ENCODE measurements at places on chromosomes 3 and 15.

- peak; percentile 72 for DNase-seq
These were observed 67.8 kb downstream of the UBP1 start for GRCh38 chr3:33372218-33373081.

DNA sequence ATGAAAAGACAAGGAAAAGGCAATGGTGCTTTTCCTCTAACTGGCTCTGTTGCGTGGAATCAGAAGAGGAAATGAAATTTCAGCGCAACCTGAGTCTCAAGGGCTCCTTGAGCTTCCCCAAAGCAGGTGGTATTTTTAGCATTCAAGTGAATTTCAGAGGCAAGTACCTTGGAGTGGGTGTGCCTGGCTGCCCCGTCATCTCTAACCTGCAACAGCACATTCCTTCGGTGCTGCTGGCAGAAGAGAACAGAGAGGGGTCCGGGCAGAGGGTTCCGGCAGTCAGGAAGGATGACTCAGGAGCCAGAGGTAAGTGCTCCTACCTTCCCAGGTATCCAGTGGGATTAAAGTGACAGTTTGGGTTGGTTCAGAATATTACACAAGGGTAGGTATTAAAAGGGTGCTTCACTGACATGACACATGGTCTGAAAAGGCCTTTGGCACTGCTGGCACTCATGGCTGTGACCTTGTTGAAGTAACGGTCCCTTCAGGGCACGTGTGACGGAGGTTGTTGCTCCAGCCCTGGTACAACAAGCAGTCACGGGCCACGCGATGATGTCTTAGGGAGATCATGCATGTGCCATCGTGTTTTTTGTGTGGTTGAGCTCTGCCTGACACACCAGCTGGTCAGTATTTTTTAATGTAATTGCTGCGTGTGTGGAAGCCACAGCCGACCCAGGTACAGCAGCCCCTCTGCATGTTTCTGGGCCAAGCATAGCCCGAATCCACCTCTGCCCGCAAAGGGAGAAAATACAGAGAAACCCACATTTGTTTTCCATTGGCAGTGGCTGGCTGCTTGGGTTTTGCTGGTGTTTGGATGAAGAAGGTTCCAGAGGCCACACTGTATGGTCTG, 75.7 kb downstream of the LRRK1 start:
- no peak for DNase-seq

GRCh38 chr3:107846279-107846852, 244.5 kb downstream of the CD47 start:
- peak; percentile 52 for DNase-seq

DNA sequence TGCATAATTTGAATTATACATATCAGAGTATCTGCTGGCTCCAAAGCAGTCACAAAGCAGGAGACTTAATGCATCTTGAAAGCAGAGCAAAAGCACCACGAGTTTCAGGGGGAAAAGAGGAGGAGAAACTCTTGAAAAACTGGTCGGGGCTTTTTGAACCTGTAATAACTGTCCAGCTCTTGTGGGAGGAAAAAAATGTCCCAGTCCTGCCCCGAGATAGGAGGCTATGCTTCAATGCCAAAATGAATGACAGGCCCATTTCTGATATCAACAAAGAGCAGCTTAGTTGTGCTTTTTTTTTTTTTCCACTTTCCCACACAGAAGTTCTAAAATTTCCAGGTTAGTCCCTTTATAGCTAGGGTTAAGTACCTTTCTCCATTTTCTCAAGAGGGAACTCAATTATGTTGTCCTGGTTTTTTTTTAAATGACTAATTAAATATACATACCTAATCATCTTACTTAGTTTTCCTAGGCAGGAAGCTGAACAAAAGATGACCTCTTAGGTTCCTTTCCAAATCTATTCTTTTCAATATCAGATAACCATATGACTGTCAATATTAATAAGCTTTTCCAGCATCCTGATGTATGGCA, 120.2 kb downstream of the TFDP2 start:
- peak; percentile 61 for DNase-seq

DNA sequence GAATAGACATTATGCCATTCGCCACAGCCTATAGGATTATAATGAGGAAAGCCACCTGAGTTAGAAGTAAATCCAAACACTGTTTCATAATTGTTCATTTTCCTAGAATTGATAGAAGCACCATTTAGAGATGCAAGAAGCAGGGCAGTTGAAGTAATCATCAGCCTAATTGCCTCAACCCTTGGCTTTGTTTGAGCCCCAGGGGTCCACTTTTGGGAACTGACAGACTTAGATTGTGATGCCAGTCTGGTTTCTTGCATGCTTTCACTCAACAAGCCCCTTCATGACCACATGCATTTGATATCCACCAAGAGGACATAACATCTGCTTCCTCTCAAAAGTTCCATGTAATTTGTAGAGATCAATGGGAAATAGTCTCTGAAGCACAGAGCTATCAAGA, 97.2 kb upstream of the COL8A1 start:
- no peak for DNase-seq

DNA sequence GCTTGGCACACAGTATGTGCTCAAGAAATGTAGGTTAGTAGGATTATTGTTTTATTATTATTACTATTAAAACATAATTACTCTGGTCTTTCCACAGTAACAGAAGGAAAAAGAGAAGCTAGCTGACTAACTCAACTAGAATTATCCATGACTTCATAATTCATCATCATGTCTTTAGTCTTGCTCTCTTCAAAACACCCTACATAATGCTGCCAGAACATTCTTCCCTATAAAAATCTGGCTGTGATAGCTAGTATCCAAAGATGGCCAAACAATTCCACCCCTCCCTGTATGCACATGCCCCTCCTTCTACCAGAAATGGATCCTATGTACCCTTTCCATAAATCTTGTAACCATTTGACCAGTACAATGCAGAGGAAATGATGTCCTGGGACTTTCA, 48.8 kb upstream of the SRGAP3 start:
- DNase-seq: no peak

- no peak for DNase-seq
These were observed 3.6 kb downstream of the NISCH start for GRCh38 chr3:52458770-52459545.

GRCh38 chr15:57306161-57306943, 70.0 kb upstream of the CGNL1 start:
- DNase-seq: peak; percentile 82

- DNase-seq: peak; percentile 51
These were observed 28.4 kb upstream of the RPL29 start for GRCh38 chr3:52023860-52024764.

- DNase-seq: no peak
These were observed 135.1 kb upstream of the KLHL25 start for GRCh38 chr15:85929786-85930185.

GRCh38 chr3:76011121-76011520, 225.8 kb upstream of the ZNF717 start:
- no peak for DNase-seq

DNA sequence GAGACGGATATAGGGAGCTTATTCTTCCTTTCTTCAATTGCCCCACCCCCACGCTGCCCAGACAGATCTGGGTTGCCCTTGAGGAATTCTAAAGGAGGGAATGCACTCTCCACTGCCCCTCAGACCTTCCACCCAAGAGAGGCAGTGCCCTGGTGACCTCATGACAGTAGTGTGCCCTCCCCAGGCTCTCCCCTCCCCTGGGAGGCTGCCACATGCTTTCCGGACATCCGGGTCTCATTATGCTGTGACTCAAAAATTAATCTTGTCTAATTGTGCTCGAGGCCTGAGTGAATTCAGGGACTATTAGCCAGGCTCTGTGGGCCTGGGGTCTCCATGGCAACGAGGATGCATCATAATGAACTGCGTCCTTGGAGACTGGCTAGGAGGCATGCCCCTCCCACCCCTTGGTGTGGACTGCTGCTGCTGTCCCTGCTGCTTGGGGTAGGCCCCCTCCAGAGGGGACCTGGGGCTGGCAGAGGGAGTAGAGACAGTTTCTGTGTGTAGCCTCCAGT, 20.8 kb downstream of the CORO2B start:
- no peak for DNase-seq

Data from NAMALWA (cell line).